Activated B cell treated with CpG ODN at 0.5 μM for 24 hours (primary cell): ENCODE measurements at places on chromosomes 3 and 15.
A peak's percentile ranks its signal among the peaks of the same experiment; 100 is the strongest.

DNA sequence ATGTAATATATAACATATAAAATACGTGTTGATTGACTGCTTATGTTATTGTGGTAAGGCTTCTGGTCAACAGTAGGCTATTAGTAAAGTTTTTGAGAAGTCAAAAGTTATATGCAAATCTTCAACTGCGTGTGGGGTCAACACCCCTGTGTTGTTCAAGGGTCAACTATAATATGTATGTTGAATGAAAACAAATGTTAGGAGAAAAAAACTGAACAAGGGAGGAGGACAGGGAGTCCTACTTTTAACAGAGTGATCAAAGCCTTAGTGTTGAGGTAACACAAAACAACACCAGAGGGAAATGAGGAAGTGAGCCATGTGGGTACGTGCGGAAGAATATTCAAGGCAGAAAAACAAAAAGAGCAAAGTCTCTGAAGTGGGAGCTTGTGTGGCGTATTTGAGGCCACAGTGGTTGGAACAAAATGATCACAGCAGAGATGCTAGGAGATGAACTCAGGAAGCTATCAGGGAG lies 62.5 kb downstream of the SFMBT1 start:
- no peaks in the 10 kb centered on the region for H3K27me3 ChIP-seq
- H3K36me3 ChIP-seq, result no peaks in the 10 kb centered on the region
- peak overlapping the region; percentile 86 for H3K27ac ChIP-seq
- H3K4me3 ChIP-seq, result peak overlapping the region; percentile 36
- H3K4me1 ChIP-seq, result peaks cover 47% of the 10 kb centered on the region

DNA sequence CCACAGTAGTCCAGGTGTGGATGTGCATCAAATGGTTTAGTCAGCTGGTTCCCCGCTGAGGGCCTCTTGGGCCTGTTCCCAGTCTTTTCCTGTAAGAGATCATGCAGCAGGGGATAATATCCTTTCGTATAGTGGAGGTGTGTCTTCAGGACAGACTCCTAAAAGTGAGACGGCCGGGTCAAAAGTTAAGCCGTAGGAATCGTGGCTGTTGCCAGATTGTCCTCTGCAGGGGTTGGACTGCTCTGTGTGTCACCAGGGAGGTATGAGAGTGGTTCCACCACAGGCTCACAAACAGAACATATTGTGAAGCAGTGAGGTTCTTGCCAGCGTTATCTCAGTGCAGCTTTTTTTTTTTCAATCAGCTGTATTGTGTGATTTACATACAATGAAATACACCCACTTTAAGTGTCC lies 95.0 kb downstream of the VGLL4 start:
- H3K4me3 ChIP-seq, result no peak overlapping the region
- no peaks in the 10 kb centered on the region for H3K27me3 ChIP-seq
- peaks cover 21% of the 10 kb centered on the region for H3K4me1 ChIP-seq

DNA sequence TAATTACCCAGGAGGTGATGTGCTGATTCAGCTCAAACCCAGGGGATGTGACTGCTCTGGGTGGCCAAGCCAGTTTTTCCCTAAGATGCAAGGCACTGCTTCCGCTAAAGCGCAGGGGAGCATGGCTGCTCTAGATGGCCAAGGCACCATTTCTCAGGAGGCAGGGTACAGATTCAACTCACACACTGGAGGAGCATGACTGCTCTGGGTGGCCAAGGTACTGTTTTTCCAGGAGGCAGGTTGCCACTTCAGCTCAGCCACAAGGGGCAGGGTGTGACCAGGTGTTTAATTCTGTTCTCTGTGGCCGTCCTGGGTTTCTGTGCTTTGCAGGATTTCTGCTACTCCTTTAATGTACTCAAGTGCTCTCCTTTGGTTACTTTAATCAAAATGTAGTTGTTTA lies 659.3 kb upstream of the ARRDC4 start:
- H3K27ac ChIP-seq, result no peak overlapping the region
- H3K27me3 ChIP-seq, result no peaks in the 10 kb centered on the region
- no peak overlapping the region for H3K4me3 ChIP-seq
- H3K4me1 ChIP-seq, result no peaks in the 10 kb centered on the region

- peaks cover 23% of the 10 kb centered on the region for H3K27me3 ChIP-seq
- H3K27ac ChIP-seq, result no peak within 1 kb of the TSS
- peak within 1 kb of the TSS; percentile 57 for H3K4me3 ChIP-seq
- peaks cover 27% of the 10 kb centered on the region for H3K36me3 ChIP-seq
- peaks cover 14% of the 10 kb centered on the region for H3K4me1 ChIP-seq
These were observed at the start of gene COL7A1 for GRCh38 chr3:48595075-48595525. Gene COL7A1, minus strand, starts transcription at chr3:48595329. Its CDS starts 170 bp downstream, at chr3:48595159.

GRCh38 chr3:19937459-19938294 lies 3.7 kb upstream of the EFHB start:
- no peak overlapping the region for H3K27ac ChIP-seq
- peaks cover 5% of the 10 kb centered on the region for H3K27me3 ChIP-seq
- no peaks in the 10 kb centered on the region for H3K4me1 ChIP-seq
- DNase-seq, result no peak

GRCh38 chr15:59039225-59039624 lies 51.8 kb downstream of the RNF111 start:
- H3K27ac ChIP-seq, result no peak overlapping the region
- H3K36me3 ChIP-seq, result peaks cover 59% of the 10 kb centered on the region
- H3K27me3 ChIP-seq, result no peaks in the 10 kb centered on the region
- peaks cover 24% of the 10 kb centered on the region for H3K4me1 ChIP-seq
- H3K4me3 ChIP-seq, result no peak overlapping the region

DNA sequence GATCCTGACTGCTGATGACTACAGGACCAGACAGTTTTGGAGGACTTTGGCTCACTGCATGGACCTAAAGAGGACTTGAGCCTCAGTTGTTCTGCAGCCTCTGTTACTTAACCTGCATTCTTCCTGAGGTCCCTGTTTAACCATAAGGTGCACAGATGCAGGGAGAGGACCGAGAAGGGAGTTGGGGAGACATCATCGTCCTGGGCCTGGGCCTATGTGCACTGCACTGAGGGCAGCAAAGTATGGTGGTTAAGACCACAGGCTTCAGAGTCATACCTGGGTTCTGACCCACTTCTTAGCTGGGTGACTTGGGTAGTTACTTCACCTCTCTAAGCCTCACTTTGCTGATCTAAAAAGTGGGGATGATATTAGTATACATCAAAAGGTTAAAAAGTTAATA lies 21.9 kb downstream of the KY start:
- no peaks in the 10 kb centered on the region for H3K4me1 ChIP-seq
- no peak for DNase-seq
- H3K36me3 ChIP-seq, result no peaks in the 10 kb centered on the region
- no peaks in the 10 kb centered on the region for H3K27me3 ChIP-seq
- H3K27ac ChIP-seq, result no peak overlapping the region

- H3K36me3 ChIP-seq, result no peaks in the 10 kb centered on the region
- no peak overlapping the region for H3K27ac ChIP-seq
- H3K4me3 ChIP-seq, result no peak overlapping the region
- no peaks in the 10 kb centered on the region for H3K27me3 ChIP-seq
- peaks cover 3% of the 10 kb centered on the region for H3K4me1 ChIP-seq
These were observed 10.1 kb upstream of the CCDC80 start for GRCh38 chr3:112651071-112651470.

DNA sequence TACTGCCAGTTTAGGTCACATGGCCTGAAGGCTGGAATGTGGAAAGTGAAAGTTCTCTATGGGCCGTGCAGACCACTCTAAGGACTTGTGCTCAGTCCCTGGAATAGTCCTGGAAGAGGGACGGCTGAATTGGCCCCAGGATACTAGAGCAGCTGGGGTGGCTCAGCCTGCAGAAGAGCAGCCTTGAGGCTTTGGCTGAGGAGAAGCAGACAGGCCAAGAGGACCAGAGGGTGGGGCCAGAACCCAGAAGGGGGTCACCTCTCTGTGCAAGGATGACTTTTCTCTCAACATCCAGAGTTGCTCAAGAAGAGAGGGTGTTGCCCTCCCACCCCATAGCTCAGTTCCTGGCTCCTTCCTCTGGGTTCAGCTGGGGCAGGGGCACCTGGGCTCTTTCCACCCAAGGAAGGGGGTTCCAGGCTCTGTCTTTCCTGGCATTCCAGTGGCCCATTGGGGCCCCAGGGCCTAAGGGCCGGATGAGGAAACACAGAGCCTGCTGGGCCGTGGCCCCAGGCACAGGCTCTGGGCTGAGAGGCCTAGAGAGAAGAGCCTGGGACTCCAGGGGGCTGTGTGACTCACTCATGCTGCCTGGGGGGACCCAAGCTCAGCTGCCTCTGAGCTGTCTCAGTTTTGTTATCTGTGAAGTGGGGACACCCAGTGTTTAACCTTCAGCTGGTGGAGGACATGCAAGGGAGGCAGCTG lies 8.5 kb upstream of the FBLN2 start:
- no peak for DNase-seq
- H3K4me1 ChIP-seq, result peaks cover 11% of the 10 kb centered on the region
- peaks cover 28% of the 10 kb centered on the region for H3K27me3 ChIP-seq
- H3K4me3 ChIP-seq, result no peak overlapping the region

DNA sequence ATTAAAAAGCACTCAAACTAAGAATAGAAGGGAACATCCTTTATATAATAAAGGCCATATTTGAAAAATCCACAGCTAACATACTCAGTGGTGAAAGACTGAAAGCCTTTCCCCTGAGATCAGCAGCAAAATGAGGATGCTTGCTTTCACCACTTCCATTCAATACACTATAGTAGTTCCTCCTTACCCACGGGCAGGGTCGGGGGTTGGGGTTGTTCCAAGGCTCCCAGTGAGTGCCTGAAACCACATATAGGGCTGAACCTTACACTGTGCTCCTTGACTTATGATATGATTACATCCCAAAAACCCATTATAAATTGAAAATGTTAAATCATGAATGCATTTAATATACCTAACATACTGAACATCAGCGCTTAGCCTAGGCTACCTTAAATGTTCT lies 37.7 kb downstream of the ALDH1L1 start:
- no peaks in the 10 kb centered on the region for H3K4me1 ChIP-seq
- H3K36me3 ChIP-seq, result no peaks in the 10 kb centered on the region
- peaks cover 18% of the 10 kb centered on the region for H3K27me3 ChIP-seq

DNA sequence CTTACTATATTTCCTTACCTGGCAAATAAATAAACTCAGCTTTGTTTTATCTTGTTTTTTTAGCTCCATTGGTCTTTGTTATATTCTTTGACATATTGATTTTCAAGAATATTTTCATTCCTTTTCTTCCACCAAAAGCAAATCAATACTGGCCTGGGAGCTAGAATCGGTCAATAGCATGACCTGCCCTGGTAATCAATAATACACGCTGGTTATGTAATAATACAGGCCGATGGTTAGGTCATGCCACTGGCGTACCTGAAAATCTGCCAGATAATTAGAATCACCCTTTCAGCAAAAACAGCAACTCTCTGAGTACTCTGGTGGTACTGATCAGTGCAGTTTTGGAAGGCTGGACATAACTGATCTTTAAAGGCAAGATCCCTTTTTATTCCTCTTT lies 39.9 kb downstream of the PEAK1 start:
- no peak overlapping the region for H3K27ac ChIP-seq
- H3K4me3 ChIP-seq, result no peak overlapping the region
- DNase-seq, result no peak
- H3K36me3 ChIP-seq, result no peaks in the 10 kb centered on the region
- peaks cover 15% of the 10 kb centered on the region for H3K4me1 ChIP-seq

GRCh38 chr15:90513448-90513847 lies 16.3 kb upstream of the CRTC3 start:
- no peak for DNase-seq
- no peak overlapping the region for H3K27ac ChIP-seq
- peaks cover 11% of the 10 kb centered on the region for H3K4me1 ChIP-seq
- no peaks in the 10 kb centered on the region for H3K36me3 ChIP-seq
- H3K27me3 ChIP-seq, result no peaks in the 10 kb centered on the region
- H3K4me3 ChIP-seq, result no peak overlapping the region

- no peaks in the 10 kb centered on the region for H3K4me1 ChIP-seq
- H3K4me3 ChIP-seq, result no peak overlapping the region
- no peaks in the 10 kb centered on the region for H3K36me3 ChIP-seq
- no peaks in the 10 kb centered on the region for H3K27me3 ChIP-seq
- DNase-seq, result no peak
These were observed 297.2 kb downstream of the ARPP21 start for GRCh38 chr3:35936571-35936970.
